Fibroblast of pulmonary artery (primary cell): ENCODE measurements at places on chromosomes 11 and 22.

GRCh38 chr11:60316317-60316716 lies 10.7 kb upstream of the MS4A6E start:
- no peak for DNase-seq

- DNase-seq = no peak
Measured at GRCh38 chr11:17774232-17775034, 39.9 kb downstream of the KCNC1 start.

DNA sequence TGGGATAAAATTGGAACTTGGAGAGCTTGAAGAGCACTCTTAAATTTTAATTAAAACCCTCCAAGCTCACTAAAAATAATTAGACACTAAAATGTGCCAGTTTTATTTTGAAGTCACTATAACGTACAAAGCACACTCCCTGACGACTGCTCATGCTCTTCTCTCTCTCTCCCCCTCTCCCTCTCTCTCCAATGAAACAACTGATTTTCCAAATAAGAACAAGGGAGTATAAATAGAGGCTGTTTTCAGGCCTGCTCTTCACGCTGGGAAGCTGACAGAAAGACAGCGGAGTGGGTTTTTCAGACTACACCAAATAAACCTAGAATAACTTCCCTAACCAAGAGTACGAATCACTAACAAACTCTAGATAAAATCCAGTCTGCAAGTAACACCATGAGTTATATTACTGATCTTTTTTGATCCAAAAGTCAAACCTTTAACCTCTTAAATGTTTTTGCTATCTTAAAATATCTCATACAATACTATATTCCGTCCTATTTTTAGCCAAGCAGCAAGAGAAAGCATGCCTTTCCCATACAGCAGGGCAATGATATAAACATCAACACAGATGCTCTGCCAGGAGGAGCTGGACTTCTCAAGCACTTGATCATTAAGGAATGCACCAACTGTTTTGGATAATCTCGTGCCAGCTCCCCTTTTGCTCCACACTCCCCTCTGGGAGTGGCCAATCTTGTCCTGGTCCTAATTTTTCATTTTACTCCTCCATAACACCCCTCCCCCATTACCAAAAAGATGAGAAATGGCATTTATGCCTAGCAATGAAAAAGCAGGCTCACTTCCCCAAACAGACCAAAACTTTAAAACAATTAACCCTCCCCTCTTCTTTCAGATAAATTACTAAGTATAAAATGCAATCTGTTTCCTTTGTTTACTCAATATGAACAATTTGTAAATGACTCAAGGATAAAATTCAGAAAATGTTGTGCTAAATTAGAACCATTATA lies 116.9 kb downstream of the SOX6 start:
- DNase-seq = no peak

GRCh38 chr11:105975128-105975527 lies 46.9 kb downstream of the MSANTD4 start:
- DNase-seq = no peak

- no peak for DNase-seq
Measured at GRCh38 chr22:30893434-30894370, 74.9 kb downstream of the MORC2 start.

- peak; percentile 54 for DNase-seq
Measured at GRCh38 chr22:35900483-35901168, 128.0 kb downstream of the RBFOX2 start.

DNA sequence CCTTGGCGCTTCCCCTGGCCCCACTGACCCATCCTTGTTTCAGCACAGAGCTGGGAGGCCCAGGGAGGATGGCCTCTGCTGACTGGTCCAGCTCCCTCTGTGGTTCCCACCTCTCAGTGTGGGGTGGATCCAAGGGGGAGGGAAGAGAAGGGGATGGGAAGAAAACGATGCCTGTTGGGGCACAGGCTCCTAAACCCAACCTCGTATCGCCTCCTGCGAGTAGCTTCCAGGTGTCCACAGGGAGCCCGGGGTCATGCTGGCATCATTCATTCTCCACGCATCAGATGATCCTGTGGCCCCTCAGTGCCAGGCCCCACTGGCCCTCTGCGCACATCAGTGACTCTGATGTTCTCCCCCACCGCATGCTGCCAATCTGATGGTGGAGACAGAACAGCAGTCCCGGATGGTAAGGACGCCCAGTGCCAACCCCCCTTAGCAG lies 5.1 kb downstream of the MYEOV start:
- no peak for DNase-seq
